HT-29 (cell line): ENCODE measurements at places on chromosomes 1 and 21.

GRCh38 chr1:17633654-17634053, 94.2 kb downstream of the ARHGEF10L start:
- DNase-seq: no peak

GRCh38 chr1:161956097-161956496, 67.6 kb downstream of the OLFML2B start:
- no peak for DNase-seq

- DNase-seq: no peak
These were observed 497 bp upstream of the C1orf115 start for GRCh38 chr1:220689666-220690065.

- DNase-seq: no peak
These were observed 49.3 kb upstream of the NEK2 start for GRCh38 chr1:211724687-211725196.
